ENCODE measurements at places on chromosomes 6 and 20.

DNA sequence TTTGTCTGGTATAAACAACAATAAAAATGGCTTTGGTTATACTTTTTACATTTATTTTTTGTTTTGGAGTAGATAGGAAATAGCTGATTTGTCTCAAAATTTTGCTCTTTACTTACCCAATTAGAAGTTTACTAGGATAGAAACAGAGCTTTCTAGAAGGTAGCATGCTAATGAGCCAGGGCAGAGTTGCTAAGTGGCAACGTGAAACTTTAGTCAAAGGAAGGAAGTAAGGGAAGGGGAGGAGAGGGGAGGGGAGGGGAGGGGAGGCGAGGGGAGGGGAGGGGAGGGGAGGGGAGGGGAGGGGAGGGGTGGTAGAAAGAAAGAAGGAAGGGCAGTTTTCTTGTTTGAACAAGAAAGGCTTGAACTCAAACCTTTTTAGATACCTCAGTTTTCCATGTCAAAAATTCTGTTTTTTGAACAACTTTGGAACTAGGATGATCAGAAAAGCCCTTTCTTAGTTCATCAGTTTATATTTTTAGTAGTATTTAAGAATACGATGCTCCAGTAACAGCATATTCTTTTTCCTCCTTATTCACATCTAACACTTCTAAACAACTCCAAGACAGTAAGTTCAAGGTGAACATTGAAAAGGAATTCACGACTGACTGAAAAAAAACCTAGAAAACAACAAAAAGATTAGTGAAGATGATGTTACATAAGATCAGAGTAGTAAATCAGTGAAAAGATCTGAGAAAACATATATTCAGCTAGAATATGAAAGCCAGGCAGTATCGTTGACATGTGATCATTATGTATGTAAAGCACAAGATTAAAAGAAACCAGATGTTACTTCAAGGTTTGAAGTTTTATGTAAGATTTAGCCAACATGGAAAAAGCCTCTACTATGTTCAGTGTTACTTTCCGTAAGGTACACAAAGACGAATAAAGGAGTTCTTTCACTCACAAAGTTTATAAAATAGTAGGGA lies 263.4 kb downstream of the ARHGAP18 start:
- DNase-seq = no peak

- DNase-seq = no peak
Measured at GRCh38 chr6:54716877-54717276, 129.7 kb upstream of the FAM83B start.

DNA sequence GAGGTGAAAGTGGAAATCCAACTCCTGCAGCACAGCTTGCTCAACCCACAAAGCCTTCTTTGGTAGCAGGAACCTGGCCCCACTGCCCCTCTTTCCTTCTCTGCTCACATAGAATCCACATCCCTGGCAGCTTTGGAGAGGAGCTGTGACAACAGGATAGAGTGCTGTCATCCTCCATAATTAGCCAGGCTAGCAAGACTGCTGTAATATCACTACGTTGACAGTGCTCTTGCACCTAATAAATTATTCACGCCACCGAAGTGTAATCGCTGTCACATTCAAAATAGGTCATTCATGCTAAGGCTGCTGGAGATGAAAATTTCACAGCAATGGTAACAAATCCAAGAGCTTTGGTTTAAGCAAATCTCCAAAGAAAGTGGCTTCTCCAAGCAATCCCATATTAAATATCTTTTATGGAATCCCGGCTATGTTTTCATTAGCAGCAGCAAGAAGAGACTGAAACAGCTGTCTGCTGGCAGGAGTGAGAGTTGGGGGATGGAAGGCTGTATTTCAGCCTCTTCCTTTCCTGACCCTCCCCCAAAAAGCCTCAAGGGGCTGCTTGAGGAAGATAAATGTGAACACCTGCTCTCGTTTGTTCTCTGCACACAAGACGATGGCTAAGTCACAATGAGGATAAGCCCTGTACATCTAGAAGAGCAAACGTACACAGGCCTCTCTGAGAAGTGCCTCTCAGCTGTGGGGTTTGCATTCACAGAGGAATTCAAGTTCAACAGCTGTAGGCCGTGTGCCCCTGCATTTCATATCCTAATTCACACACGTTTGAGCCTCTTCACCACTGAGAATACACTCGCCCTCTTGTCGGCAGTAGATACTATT lies 16.5 kb downstream of the RIPOR2 start:
- DNase-seq = no peak

GRCh38 chr6:125302840-125303511 lies 1.2 kb upstream of the HDDC2 start:
- DNase-seq = no peak

DNA sequence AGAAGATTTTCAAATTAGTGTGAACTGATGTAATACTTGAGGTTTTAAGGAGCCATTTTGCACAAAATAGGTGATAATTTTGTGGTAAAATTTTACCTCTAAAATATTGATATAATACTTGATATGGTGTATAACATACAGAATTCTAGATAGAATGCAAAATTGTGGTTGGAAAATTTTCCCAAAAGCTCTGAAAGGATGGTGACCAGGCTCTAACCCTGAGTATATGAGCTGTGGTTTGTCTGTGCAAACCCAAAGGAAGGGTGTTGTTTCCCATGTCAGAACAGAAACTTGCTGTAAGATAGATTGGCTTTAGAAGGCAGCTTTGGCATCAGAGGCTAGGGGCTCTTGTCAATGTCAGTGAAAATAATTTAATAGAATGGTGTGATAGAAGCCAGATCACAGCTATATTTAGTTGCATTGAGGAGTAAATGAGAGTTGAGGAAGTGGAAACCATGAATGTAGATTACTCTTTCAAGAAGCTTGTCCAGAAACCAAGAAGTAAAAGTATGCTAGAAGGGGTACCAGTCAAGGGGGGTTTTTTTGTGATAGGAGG lies 257.7 kb downstream of the FARS2 start:
- DNase-seq = no peak

DNA sequence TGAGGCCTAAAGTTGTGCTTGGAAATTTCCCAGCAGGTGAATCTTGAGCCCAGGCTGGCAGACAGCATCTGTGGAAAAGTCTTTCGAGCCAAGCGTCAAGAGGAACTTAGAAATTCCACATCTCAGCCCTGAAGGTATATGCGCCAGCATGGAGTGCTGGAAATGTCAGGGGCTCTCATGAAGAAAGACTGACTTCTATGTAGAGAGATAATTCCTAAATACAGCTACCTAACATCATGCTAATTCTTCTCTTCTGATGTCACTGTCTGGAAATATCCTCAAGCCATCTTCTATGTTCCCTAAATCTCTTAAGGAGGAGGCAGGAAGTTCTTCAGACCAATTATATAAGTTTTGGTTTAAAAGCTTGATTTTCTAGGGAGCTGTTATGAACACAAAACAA lies 492.4 kb upstream of the MARCKS start:
- no peak for DNase-seq

GRCh38 chr6:95923518-95923917 lies 92.3 kb upstream of the FUT9 start:
- DNase-seq = no peak

DNA sequence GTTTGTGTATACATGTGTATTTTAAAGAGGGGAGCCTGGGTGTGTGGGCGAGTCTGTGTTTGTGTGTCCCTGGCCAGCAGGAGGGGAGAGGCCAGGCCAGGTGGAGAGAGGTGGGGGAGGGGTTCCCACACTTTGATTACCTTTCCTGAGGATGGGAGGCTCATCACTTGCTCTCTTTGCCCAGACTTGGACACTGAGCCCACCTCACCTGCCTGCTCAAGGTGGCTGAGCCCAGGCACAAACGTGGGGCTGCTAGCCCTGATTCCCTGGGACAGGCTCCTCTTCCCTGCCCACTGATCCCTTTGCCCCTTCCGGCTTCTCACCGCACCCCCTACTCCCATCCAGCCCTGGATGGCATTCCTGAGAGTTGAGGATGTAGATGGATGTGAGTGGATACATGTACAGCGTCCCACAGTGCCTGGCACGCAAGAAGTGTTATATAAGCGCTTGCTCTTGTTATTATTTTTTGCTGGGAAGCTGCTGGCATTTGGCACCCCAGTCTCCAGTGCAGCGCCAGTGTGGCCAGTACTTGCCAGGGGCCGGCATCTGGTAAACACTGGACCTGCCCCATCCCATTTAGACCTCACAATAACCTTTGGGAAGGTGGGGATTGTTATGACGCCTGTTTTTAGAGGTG lies 2.7 kb downstream of the CEBPB start:
- DNase-seq = no peak

- peak; percentile 5 for DNase-seq
Measured at GRCh38 chr6:45378334-45378926, 696 bp upstream of the SUPT3H start.

DNA sequence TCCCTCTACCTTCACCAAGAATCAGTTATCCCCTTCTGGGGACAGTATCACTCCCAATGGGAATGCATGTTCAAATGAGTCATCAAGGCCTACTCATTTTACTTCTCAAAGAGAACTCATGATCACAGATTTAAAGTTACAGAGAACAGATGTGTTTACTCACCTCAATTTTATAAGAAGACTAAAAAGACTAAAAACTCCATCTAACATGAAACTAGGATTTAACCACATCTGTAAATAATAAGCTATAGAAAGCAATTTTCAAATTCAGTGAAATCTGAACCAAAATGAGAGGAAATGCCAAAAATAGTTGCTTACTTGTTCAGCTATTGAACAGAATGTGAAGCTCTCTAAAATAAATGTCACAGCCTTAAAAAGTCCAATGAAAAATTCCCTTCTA lies 300.1 kb upstream of the KCNQ5 start:
- no peak for DNase-seq

DNA sequence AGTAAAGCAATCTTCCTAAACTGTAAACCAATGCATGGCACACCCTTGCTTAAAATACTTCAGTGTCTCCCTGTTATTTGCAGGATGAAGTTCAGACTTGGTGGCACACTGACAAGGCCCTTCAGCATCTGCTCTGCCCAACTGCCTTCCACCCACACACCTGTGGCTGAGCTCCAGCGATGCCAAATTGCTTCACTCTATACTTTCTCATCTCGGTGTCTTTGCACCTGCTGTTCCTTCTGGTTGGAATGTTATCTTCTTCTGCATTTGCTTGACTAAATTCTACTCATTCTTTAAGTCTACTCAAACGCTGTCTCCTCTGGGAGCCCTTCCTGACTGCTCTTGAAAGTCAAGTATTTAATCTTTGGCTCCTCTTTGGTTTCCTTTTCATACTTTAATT lies 100.1 kb upstream of the SUPT3H start:
- no peak for DNase-seq

DNA sequence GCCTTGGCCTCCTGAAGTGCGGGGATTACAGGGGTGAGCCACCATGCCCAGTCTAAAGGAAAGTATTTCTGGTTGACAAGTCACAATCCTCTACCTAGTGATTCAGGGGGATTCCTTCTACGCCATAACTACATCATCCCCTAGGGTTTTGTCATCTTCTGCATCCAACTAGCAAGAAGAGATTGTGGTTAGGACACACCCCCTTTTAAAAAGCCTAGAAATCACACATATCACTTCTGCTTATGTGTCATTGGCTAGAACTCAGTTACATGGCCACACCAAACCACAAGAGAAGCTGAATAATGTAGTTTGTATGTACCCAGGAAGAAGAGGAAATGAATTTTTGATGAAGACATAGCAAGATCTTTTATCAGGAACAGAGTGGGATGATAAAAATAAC lies 14.7 kb upstream of the CHD6 start:
- DNase-seq = no peak

- DNase-seq = no peak
Measured at GRCh38 chr6:29763491-29764289, 40.5 kb downstream of the HLA-F start.

DNA sequence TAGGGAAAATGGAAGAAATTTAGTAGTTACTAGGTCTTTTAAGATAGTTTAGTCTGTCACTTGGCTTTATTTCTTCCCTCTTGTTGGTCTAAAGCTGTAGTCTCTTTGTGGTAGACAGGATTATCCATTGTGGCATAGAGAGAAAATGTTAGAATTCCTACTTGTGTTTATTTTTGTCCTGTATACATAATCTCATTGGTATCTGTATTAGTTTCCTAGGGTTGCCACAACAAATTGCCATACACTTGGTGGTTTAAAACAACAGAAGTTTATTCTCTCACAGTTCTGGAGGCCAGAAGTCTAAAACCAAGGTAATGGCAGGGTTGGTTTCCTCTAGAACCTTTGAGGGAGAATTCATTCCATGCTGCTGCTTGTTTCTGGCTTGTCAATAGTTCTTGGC lies 119.4 kb downstream of the ZFAND3 start:
- DNase-seq = no peak

GRCh38 chr20:10788055-10788454 lies 114.3 kb upstream of the JAG1 start:
- no peak for DNase-seq

DNA sequence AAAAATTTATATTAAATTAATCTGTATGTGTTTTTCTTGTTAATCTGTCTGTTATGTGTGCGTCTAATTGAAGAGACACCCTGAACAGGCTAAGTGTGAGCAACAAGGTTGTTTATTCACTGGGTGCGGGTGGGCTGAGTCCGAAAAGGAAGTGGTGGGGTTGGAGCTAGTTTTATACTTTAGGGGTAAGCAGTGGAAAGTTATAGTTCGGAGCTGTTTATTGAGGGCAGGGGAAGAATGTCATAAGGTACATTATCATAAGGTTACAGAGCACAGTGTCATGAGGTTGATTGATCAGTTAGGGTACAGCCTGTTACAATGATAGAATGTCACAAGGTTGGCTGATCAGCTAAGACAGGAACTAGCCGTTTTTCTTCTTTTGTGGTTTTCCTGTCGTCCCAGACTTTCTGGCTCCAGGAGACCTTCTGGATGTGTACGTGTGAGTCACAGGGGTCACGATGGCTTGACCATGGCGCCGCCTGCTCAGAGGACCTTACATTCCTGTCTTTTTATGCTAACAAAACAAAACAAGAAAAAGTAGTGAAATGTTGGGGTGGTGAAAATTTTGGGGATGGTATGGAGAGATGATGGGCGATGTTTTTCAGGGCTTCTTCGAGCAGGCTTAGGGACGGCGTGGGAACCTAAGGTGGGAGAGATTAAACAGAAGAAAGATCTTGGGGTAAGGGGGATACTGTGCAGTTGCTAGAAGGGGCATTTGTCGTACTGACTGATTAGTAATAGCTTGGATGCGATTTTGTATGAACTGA lies 754.0 kb upstream of the ADGRB3 start:
- no peak for DNase-seq

- DNase-seq = no peak
Measured at GRCh38 chr6:71324194-71324785, 35.7 kb downstream of the OGFRL1 start.

- DNase-seq = no peak
Measured at GRCh38 chr6:95364016-95364604, 213.2 kb upstream of the MANEA start.

DNA sequence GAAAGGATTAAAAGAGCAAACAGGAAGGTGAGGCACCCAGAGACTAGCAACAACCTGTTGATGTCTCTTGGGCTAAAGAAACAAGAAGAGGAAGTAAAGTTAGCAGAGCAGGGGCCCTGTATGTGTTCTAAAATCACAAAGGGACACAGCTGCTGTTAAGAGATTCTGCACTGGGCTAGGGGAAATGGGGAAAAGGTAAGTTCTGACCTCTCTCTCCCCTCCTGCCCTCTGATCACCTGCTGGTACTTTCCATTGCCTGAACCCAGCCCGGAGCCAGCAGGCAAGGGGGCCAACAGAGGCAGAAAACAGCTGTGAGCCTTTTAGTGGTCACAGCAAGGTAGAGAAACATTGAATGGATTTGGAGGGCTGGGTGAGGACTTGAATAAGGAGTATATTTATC lies 13.5 kb upstream of the CNR1 start:
- DNase-seq = no peak

Data from stimulated activated CD4-positive, alpha-beta T cell treated with anti-CD3 and anti-CD28 coated beads, Interleukin-15, amount 100 ng/mL, for 1 hour (primary cell).